ENCODE measurements at places on chromosomes 3 and 15. TPM values are rescaled to one million over a fixed set of nuclear protein-coding genes. Genes with fewer than 3 reads are reported as not detected.

The CAMK2N2 gene
- polyA plus RNA-seq, result 0.61 TPM

The GOLGA8O gene
- polyA plus RNA-seq, result 0.29 TPM

The NCBP2 gene
- 16.2 TPM for polyA plus RNA-seq

The NUTM1 gene
- polyA plus RNA-seq, result not detected

The CADM2 gene
- 0.65 TPM for polyA plus RNA-seq

The SLC6A1 gene
- polyA plus RNA-seq, result 41.4 TPM

The SEMA3G gene
- 1.0 TPM for polyA plus RNA-seq

The FSTL1 gene
- polyA plus RNA-seq, result 9.6 TPM

The KNG1 gene
- 785 TPM for polyA plus RNA-seq

The DNASE1L3 gene
- 94.5 TPM for polyA plus RNA-seq

The NR1I2 gene
- 63.5 TPM for polyA plus RNA-seq

The TMEM266 gene
- polyA plus RNA-seq, result not detected

The SLC12A1 gene
- polyA plus RNA-seq, result 0.13 TPM

The ADAMTSL3 gene
- polyA plus RNA-seq, result 8.8 TPM

The TRIM42 gene
- polyA plus RNA-seq, result not detected

The FAIM gene
- polyA plus RNA-seq, result 8.5 TPM

The GOLGA6L7 gene
- polyA plus RNA-seq, result not detected

The FGF12 gene
- 0.24 TPM for polyA plus RNA-seq

The RNU5B-1 gene
- polyA plus RNA-seq, result not detected

The COPG1 gene
- 106 TPM for polyA plus RNA-seq

The TMEM202 gene
- polyA plus RNA-seq, result not detected

The ISL2 gene
- polyA plus RNA-seq, result not detected

The DPPA4 gene
- 0.31 TPM for polyA plus RNA-seq

The ADAMTS17 gene
- 11.6 TPM for polyA plus RNA-seq

The ENTPD3 gene
- polyA plus RNA-seq, result not detected

The IL17RD gene
- 0.09 TPM for polyA plus RNA-seq

The FAM107A gene
- polyA plus RNA-seq, result 4.7 TPM

The C2CD4A gene
- not detected for polyA plus RNA-seq

The NPAP1 gene
- not detected for polyA plus RNA-seq

The ATP13A5 gene
- polyA plus RNA-seq, result 0.21 TPM

The SNX33 gene
- 10.3 TPM for polyA plus RNA-seq

The GBE1 gene
- 22.5 TPM for polyA plus RNA-seq

The THRB gene
- polyA plus RNA-seq, result 5.9 TPM

The CHAC1 gene
- 3.5 TPM for polyA plus RNA-seq

The MTHFS gene
- 175 TPM for polyA plus RNA-seq

The ARPP21 gene
- not detected for polyA plus RNA-seq
